Brain (organoid and tissue), 16 donors: ENCODE measurements at places on chromosomes 1 and 21.

DNA sequence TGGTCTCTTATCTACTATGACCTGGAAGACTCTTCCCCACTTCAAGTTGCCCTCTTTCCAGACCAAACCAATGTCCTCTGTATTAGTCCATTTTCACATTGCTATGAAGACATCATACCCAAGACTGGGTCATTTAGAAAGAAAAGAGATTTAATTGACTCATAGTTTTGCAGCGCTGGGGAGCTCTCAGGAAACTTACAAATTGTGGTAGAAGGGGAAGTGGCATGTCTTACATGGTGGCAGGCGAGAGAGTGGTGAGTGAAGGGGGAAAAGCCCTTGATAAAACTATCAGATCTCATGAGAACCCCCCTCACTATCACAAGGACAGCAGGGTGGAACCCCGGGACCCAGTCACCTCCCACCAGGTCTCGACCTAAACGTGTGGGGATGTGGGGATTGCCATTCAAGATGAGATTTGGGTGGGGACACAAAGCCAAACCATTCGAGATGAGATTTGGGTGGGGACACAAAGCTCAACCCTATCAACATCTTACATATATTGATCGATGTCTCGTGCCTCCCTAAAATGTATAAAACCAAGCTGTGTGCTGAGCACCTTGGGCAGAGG is 14.2 kb upstream of the AGPAT3 start:
- DNase-seq: no peak

DNA sequence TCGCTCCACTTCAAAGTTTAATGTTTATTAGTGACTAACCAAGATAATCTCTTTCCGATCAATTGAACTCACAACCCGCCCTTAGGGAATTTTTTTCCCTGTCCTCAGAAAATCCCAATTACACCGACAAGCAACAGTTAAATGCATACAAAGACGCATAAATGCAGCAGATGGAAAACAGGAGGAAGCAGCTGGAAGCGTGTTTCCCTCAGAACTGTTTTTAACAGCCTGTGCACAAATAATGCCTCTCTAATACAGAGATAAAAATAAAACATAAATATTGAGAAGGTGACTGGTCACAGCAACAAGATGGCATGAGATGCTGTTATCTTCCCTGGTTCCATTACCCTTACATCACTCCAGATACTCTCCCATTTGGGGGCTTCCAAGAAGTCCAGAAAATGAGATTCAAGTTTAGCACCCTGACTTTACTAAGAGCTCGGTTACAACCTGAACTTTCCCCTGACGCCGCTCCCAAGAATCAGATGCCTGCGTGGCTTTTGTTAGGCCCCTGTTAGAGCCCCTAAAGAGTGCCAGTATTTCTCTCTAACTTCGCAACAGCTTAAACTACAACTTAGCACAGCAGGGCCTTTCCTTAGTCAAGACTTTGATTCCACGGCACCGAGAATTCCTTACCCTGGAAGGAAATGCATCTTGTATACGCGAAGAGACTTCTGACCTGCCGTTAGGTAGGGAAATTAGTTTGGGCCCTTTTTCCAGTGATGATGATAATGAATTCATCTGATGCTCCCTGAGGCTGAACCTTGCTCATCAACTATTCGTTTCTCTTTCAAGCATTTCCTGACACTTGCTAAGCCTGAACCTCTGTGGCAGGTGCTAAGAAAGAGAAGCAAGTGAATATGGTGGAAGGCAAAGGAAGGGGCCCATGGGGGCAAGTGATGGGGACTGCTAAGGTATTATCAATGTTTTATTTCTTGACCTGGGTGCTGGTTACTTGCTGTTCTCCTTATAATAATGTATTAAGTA is 137.7 kb upstream of the SMYD2 start:
- DNase-seq: peak; percentile 18

- no peak for DNase-seq
These were observed 61.3 kb upstream of the MUTYH start for GRCh38 chr1:45401524-45401923.

GRCh38 chr21:42568866-42569731 is 55.4 kb downstream of the SLC37A1 start:
- no peak for DNase-seq

DNA sequence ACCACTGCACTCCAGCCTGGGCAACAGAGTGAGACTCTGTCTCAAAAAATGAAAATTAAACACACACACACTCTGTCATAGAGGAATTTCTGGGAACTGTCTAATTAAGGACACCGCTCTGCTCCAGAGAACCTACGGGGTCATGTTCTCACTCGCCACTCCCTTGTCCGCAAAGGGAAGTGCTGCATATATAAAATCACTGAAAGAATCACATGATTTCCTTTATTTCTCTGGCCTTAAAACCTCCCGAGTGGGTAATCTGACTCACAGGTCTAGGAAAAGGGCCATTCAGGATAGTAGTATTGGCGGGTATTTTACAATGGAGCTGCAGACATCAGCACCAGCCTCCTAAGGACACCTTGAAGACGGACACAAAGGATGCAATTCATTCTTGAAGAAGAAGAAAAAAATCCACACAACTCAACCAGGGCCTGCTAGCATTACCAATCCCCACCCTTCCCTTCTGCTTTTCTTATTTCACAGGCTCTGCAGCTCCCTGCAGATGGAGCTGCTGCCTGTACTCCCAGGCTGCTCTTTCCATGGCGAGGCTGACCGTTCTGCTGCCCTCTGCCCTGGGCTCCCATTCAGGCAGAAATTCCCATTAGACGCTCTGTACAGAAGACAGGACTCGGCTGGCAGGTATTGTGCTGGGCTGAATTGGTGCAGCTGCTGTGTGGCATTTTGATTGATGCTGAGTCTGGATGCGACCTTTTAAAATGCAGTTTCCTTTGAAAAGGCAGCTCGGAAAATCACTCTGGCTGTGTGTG is 53.3 kb upstream of the FAM89A start:
- DNase-seq: peak; percentile 57
